Fibroblast of villous mesenchyme (primary cell): ENCODE measurements at places on chromosomes 11 and 22. TPM values are rescaled to one million over a fixed set of nuclear protein-coding genes. Genes with fewer than 3 reads are reported as not detected.
A peak's percentile ranks its signal among the peaks of the same experiment; 100 is the strongest.

DNA sequence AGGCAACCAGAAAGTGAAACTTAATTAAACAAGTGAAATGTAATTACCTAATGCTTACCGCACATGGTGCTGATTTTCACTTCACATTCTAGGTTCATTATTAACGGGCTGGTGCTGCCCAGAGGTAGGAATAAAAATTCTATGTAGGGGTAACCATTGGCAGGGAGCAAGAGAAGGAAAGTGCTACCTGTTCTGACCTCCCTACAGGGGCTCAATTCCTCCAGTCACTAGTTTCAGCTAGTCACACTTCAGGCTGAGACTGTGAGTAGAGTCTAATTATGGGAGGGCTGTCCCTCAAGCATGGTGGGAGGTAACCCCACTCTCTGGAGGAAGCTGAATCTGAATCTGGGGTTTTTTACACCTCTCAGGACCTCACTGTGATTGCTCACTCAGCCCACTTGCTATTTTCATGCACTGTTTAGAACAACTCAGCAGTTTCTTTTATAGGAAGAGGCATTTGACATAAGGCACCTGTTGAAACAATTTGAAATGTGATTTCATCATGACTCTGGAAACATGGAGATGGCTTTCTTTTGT is 75.4 kb downstream of the MAML2 start:
- DNase-seq: peak; percentile 55

DNA sequence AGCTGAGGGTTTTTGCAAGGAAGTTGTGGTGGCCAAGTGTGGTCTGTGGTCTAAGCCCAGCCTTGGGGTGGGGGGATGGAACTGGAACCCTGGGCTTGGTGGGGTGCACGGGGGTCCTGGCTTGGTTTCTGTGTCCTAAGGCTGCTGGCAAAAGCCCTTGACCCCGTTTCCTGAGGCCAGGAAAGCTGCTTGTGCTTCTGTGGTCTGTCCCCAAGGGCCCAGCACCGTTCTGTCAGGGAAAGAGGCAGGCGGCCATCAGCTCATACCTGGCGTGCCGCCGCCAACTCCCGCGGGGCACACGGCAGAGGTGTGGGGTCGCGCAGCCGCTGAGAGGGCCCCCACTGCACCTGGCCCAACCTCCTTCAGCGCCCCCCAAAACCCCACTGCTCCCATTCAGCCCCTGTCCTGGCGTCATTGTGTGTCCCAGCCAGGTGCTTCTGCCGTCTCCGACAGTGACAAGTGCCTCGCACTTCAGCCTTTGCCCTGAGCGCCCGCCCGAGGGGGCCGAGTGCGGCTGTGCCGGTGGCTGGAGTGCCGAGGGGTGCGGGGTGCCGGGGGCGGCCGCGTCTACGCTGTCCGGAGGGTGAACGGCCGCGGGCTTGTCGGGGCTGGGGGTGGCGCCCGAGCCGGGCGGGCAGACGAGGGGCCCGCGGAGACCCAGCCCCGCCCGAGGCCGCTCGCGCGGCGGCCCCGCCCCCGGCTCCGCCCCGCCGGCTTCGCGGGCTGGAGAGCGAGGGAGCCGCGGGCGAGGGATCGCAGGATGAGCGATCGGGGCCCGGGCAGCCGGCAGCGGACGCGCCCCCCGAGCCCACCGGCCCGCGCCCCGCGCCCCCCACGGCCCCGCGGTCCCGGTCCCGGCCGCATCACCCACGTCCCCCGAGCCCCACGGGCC is at the start of gene CNIH2:
Gene CNIH2 (plus strand): TSS at position 705 of the 892 bp plus-strand sequence. CDS start 282 bp downstream, outside the sequence.
- no peak for DNase-seq

GRCh38 chr11:86692317-86692716 is 19.9 kb upstream of the ME3 start:
- DNase-seq: no peak

- DNase-seq: no peak
Observed at GRCh38 chr11:44600839-44601383, 35.4 kb downstream of the CD82 start.

Gene C11orf21
- not detected in 2 replicates for total RNA-seq

Gene SMPD1
- total RNA-seq: 35.0 and 37.7 TPM in 2 replicates

Gene OR52M1
- not detected in 2 replicates for total RNA-seq

Gene NUMA1
- 158 and 169 TPM in 2 replicates for total RNA-seq

Gene LRRC10B
- not detected in 2 replicates for total RNA-seq
